ENCODE measurements at places on chromosomes 1 and 21.

- no peak for DNase-seq
Observed at GRCh38 chr1:32518976-32519375, 20.3 kb upstream of the ZBTB8A start.

- no peak for DNase-seq
Observed at GRCh38 chr1:20184997-20185833, 681 bp upstream of the UBXN10 start.

DNA sequence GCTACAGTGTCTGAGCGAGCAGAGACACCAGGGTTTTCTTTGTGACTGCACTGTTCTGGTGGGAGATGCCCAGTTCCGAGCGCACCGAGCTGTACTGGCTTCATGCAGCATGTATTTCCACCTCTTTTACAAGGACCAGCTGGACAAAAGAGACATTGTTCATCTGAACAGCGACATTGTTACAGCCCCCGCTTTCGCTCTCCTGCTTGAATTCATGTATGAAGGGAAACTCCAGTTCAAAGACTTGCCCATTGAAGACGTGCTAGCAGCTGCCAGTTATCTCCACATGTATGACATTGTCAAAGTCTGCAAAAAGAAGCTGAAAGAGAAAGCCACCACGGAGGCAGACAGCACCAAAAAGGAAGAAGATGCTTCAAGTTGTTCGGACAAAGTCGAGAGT, 2.7 kb downstream of the ZBTB18 start:
- DNase-seq: no peak

DNA sequence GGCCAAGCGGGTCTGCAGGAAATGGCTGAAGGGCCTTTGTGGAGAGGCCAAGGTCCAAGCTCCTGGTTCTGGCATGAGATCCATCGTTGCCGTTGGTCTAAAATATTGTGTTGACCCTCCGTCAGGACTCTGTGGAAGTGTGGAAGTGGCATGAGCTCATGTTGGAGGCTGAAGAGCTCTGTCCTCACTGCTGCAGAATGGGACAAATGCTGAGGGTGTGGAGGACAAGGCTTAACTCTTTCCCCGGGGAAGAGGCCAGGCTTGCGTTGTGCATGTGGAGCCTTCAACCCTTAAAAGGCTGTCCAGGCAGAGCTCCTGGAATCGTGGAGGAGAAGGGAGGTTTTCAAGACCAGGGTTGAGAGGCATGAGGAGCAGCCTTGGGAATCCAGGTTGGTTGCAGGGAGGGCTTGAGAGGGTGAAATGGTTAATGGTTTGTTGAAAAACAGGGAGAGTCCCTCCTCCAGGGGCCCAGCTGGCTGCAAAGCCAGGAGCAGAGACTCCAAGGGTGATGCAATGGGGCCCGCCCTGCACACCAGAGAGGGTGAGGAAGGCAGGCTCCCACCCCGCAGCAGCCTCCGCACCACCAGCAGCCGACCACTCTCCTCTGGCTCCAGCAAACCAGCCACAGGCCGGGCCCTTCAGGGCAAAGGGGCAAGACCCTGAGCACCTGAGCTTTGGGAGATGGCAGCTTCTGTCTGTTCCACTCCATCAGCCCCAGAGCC, 6.7 kb upstream of the AHCYL1 start:
- DNase-seq: no peak

DNA sequence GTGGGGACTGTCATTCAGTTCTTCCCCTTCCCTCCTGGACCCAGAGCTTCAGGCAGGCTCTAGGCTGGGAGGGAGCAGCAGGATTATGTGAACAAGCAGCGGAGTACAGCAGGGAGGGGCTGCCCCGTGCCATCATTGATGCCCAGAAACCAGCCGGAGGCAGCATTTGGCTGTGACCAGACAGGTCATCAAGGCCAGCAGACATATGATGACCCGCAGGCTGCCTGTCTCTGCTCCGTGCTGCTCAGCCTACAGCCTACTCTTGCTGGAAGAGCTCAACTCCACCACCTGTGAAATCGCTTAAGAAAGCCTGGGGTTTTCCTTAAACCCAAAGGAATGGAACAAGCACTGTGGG, 4.9 kb downstream of the KLHL21 start:
- DNase-seq: no peak

DNA sequence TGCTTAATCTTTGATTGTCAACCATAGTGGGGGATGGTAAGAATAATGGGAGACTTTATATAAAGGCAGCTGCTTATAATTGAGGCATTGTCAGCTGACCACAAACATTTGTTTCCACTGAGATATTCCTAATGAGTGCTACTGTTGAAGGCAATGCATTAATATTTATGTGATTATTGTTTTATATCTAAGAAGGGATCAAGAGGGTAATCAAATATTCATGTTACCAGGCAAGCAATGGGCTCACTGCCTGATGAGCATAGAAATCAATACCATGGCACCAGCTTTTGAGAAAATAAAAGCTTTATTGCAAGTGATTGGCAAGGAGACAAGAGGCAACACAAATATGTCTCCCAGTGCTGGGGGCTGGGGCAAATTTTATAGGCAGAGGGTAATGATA, 706.7 kb upstream of the ADAMTS5 start:
- DNase-seq: no peak

DNA sequence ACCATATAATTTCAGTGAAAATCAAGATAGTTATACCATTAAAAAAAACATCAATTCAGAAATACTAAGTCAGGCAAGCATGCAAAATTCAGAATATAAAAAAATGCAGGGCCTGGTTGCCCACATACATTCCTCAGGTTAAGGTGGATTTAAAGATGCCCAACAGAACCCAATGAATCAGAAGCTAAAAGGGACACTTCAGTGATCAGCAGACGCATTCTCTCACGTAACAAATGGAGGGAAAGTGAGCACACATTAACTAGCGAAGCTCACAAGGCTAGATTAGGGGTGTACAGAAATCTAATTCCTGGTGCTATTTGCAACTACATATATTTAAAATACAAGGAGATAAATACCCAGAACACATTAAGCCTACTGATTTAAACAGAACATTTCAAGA, 17.5 kb downstream of the TOMM20 start:
- DNase-seq: no peak

- DNase-seq: no peak
Observed at GRCh38 chr1:57063406-57064125, 97.8 kb upstream of the C8B start.

GRCh38 chr1:72394457-72394856, 112.1 kb upstream of the NEGR1 start:
- no peak for DNase-seq

GRCh38 chr1:242718967-242719366, 194.5 kb upstream of the PLD5 start:
- no peak for DNase-seq

DNA sequence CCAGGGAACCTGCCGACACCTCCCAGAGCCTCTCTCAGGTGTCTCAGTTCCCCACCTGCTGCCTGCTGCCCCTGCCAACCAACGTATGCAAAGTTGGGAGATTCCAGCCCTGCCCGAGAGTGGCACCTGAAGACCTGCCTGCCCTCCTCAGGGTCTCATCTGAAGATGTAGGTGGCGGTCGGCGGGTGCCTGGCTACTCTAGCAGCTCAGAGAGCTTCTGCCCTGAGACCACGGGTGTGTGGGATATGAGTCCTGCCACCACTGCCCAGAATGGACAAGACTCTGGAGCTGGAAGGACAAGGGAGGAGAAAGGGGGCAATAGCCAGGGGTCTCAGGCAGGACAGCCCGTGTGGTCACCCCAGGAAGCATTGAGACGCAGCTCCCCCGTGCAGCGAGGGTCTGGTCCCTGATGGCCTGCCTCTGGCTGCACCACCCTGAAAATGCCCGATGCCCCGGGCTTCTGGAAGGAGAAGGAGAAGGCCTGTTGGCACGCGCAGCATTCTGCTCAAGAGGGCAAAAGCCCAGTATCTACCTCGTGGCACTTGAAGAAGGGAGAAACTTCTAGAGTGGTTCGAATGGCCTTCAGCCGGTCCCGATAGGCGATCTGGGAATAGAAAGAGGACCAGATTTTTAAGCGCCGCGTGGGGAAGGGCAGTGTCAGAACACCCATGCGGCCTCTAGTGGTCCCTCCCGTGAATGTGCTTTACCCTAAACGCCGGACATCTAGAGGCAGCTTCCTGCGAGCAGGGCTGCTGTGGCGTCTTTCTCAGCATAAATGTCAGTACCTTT, 88.8 kb downstream of the STUM start:
- no peak for DNase-seq

DNA sequence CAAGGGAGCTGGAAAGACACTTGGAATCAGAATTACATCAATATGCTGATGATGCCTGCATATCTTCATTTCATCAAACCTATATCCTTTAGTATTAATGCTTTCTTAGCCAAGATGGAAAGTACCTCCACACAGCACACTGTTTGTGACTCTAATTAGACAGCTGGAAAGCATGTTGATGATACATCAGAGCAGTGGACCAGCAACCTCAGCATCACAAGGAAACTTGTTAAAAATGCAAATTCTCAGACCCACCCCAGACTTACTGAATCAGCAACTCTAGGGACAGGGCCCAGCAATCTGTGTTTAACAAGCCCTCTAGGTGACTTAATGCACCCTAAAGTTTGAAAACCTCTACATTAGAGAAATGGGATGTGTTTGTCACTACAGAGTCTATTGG, 332.1 kb downstream of the DPYD start:
- DNase-seq: no peak

DNA sequence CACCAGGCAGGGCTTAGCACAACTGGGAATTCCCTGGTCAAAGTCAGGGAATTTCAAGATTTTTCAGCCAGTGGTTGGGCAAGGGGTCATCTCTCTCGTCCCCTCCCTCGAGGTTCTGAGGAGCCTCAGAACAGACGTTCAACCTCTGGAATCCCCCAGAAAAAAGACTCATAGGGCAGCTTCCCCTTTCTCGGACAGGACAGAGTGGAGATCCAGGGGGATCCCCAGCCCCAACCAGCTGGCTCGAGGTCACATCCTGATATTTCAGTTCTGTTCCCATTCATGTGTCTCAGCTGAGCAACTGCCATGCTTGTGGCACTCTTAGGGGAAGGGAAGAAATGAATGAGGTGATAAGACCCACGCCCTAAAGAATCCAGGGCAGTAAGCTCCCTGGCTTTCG, 4.9 kb upstream of the LAD1 start:
- no peak for DNase-seq

DNA sequence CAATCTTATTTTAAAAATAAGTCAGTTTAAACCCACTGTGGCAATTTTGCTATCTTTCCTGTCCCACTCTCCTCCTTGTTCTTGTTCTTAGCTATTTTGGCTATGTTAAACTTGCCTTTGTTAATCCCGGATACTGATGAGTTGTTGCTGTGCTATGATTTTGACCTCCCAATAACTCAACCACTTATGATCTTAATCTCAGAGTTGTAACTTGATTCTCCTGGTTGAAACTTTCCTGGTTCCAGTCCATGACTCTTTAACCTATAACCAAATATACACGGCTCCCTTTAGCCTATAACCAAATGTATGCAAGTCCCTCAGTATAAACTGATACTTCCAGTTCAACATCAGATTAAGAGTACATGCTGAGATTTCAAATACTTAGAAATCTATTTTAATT, 15.6 kb upstream of the ACADM start:
- DNase-seq: no peak

DNA sequence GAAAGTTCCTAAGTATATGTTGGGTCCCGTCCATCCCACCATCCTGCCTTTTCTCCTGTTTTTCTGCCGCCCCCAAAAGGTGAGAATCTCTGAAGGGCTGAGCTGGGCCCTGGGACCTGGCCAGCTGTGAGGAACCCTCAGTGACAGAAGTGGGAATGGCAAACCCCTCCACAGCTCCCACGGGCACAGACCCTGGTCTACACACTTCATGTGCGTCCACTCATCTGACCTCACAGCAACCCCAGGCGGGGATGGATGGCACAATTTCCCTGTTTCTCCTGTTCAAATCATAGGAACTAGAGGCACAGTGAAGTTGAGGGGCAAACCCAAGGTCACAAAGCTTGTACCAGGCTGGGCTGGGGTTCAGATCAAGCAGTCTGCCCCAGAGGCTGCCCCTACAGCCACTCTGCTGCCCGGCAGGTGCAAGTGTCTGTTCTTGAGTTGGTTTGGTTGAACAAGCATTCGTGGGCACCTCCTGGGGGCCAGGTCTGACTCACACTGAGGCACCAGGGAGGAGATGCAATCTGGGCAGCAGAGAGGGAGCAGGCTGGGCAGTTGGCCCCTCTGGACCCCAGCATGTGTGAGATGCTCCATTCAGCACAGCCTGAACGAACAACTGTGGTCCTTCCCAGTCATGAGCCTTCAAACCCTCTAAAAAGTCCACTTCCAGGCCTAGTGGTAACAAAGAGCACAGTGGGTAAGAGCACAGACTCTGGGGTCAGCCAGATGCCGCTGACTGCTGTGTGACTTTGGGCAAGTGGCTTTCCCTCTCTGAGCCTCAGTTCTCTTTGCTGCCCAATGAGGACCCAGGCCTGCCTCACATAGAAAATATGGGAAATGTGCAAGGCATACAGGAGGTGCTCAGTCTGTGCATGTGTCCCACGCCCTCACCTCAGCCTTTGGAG, 4.0 kb downstream of the EDN2 start:
- DNase-seq: no peak

GRCh38 chr1:31658721-31659120, 14.0 kb upstream of the PEF1 start:
- DNase-seq: no peak

- no peak for DNase-seq
Observed at GRCh38 chr1:56964349-56965017, 1.3 kb downstream of the C8B start.

DNA sequence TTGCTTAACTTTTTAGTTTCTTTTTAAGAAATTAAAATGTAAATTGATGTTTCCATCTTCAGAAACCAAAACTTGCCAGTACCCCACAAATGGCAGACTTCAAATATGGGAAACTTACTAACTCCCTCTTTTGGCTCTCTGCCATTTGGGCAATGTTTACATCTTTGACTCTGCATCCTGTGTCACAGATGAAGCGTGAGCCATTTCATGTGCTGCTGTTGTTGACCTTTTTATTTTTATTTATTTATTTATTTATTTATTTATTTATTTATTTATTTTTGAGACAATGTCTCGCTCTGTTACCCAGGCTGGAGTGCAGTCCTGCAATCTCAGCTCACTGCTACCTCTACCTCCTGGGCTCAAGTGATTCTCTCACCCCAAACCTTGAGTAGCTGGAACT, 16.0 kb upstream of the COG2 start:
- no peak for DNase-seq

- peak; percentile 86 for DNase-seq
Observed at GRCh38 chr1:182601416-182601786, 2.8 kb downstream of the RGS16 start.

GRCh38 chr1:27630859-27631491, 4.0 kb downstream of the FGR start:
- DNase-seq: no peak

DNA sequence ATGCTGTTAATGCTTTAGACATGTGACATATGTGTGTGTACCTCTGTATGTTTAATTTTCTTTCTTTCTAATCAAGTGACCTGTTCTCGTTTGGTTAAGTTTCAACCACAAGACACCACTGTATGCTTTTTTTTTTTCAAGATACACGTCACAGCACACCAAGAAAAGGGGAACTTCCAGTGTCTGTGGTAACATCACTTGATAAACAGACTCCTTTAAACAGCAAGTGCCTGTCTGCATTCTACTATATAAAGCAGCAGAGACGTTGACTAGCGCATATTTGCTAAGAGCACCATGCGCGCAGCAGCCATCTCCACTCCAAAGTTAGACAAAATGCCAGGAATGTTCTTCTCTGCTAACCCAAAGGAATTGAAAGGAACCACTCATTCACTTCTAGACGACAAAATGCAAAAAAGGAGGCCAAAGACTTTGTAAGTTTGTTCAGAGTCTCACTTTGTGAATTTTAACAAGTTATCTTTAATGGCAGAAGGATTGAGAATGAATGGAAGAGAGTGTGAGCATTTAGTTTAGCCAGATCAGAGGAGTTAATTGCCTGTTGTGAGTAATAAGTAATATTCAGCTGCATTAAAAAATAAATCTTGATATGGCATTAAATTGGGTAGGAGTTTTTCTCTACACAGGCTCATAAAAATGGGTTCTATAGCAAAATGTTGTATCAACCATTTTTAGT, at the start of gene RGS1:
Gene RGS1 (plus strand): TSS at position 275 of the 691 bp plus-strand sequence. CDS start 20 bp downstream, at position 295.
- no peak for DNase-seq
